NCI-H1417 (cell line): ENCODE measurements at places on chromosomes 2 and 18.
A peak's percentile ranks its signal among the peaks of the same experiment; 100 is the strongest.

- no peak for DNase-seq
Observed at GRCh38 chr18:24514439-24514838, 54.0 kb downstream of the HRH4 start.

DNA sequence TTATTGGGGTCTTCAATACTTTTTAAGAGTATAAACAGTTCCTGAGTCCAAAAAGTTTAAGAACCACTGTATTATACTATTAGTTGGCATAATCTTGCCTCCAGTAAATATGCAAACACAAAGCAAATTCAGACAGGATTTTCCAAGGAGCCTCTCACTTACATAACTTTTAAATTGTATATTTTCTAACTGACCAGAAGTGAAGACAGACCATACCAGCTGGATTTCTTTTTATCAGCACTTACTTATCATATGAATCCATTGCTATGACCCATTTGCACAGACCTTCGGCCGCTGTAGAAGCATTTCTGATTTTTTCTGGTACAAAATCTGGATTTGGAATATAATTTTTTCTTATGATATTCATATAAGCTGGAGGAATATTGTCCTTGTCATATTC lies 200.1 kb downstream of the SLC39A10 start:
- DNase-seq = no peak

DNA sequence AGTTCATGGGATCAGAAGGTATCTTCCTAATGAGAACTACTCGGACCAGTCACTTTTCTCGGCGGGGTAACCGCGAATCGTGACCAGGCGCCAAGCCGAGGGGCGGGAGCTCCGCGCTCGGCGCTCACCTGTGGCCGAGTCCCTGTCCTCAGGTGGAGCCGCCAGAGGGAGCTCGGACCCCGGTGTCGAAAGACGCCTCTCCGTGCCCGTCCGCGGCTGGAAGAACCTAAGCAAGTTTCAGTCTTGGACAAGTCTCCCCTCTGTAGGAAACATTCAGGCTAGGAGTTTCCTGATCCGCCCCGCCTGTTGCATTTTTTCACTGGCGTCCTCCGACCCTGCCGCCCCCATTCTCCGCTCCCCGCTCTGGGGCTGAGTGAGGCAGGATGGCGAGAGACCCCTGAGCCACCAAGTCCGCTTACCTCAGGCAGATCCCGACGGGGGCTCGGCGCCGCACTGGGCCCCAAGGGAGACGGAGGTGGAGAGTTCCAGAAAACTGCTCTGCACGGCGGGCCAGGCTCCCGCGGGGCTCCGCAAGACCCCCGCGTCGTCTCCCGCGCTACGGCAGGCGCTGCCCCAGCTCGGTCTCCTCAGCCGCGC lies 480 bp downstream of the DSEL start:
- DNase-seq = peak; percentile 98

GRCh38 chr2:54429811-54430551 lies 26.1 kb upstream of the SPTBN1 start:
- DNase-seq = no peak

- peak; percentile 96 for DNase-seq
Observed at GRCh38 chr18:51603551-51603950, 406.1 kb upstream of the MEX3C start.

GRCh38 chr18:48581206-48581605 lies 42.4 kb downstream of the CTIF start:
- no peak for DNase-seq

- DNase-seq = no peak
Observed at GRCh38 chr18:2910261-2910660, 63.5 kb downstream of the EMILIN2 start.

GRCh38 chr18:31077878-31078277 lies 24.3 kb downstream of the DSC2 start:
- DNase-seq = no peak

- no peak for DNase-seq
Observed at GRCh38 chr2:40325116-40325515, 126.8 kb downstream of the SLC8A1 start.

- DNase-seq = peak; percentile 0
Observed at GRCh38 chr2:159677654-159678053, 34.7 kb upstream of the MARCHF7 start.

DNA sequence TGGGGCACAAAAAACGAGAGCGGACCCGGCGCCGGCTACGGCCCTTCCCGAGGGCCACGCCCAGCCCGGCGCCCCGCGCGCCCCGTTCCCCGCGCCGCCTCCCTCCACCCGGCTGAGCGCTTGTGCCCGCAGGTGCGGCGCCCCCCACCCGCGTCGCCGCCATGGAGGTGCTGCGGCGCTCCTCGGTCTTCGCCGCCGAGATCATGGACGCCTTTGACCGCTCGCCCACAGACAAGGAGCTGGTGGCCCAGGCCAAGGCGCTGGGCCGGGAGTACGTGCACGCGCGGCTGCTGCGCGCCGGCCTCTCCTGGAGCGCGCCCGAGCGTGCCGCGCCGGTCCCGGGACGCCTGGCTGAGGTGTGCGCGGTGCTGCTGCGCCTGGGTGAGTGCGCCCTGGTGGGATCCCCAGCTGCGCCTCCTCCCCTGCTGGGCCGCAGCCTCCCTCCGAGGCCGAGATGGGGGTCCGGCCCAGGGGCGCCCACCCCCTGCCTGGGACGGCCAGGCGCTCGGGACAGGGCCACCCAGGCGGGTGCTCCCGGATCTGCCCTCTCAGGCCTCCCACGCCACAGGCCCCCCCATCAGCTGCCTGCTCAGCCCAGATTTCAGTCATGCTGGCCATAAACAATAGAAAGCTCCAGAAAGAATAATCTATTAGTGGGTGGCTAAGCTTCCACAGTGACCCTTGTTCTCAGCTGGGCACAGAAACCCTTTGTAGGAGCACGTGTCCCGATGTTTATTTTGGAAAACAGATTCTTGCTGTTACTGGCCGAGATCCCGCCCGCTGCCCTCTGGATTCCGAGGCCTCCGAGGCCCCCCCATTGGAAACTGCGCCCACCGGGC lies 997 bp downstream of the BOK start:
- DNase-seq = peak; percentile 42

DNA sequence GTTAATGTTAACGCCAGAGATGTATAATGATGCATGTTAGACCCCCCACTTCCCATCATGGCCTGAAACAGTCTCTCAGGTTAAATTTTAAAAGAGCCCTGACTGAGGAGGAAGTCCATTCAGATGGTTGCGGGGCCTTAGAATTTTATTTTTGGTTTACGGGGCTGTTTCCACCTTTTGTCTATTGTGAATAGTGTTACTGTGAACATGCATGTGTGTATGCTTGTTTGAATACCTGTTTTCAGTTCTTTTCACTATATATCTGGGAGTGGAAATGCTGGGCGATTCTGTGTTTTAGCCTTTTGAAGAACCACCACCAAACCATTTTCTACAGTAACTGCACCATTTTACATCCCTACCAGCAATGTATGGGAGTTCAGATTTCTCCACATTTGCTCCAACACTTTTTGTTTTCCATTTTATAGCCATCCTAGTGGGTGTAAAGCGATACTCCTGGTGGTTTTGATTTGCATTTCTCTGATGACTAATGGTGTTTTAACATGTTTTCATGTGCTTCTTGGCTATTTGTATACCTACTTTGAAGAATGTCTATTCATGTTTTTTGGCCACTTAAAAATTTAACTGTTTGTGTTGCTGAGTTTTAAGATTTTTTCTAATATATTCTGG lies 133.0 kb downstream of the MYO3B start:
- no peak for DNase-seq

GRCh38 chr2:18516112-18516511 lies 44.3 kb downstream of the RDH14 start:
- DNase-seq = no peak

DNA sequence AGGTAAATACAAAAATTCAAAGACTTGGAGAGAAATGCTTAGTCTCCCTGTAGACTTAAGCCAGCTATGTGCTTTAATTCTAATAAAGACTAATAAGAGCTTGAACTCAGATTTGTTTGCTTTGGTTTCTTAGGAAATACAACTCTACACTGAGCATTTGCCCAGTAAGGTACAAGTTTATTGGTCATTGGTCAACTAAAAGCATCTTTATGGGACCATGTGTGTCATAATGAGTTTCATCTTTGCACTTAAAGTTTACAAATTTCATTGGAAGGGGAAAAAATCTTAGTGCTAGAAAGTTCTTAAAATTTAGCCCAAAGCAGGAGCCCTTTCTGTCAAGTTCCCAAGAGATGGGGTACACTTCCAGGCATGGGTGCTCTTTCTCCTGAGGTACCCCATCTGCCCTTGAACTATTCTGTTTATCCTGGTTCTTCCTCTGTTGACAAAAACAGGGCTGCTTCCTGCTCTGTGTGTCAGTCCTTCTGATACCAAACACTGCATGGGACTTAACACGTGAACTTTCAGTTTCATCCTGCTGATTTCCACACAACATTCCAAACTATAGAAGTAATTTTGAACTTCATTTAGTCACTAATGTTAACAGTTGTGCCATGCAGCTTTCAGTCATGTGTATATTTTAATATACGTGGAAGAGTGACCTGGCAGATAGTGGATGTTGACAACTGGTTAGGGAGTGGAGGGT lies 200.2 kb downstream of the TPGS2 start:
- DNase-seq = no peak

GRCh38 chr18:10511236-10511635 lies 14.6 kb upstream of the NAPG start:
- no peak for DNase-seq

DNA sequence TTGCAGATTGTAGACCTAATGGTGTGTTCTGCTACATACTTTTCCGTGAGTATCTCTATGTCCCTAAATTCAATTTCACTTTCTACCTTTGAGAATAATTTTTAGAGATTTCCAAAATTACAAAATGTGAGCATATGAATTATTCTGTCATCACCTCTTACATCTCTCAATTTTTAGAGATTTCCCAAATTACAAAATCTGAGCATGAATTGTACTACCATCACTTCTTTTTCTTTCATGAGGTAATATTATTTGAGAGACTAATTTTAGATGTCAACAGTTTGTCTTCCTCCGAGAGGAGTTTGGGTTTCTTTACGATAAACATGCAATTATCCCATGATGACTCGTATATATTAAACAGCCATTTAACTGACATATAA lies 32.1 kb downstream of the INSIG2 start:
- DNase-seq = no peak

DNA sequence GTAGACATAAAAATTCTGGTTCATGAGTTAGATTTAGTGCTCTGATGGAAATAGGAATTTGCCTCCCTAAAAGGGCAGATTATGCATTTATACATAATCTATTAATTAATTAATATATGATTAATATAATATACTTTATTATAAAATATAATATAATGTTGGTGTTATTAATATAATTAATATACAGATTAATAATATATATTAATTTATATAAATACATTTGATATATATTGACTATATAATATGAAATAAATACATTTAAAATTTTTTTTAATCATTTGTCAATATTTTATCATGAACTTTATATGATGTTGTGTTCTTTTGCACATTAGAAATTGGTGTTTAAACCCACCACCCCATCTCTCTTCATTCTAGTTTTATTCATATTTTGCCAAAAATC lies 652.1 kb upstream of the ZNF804A start:
- DNase-seq = no peak

DNA sequence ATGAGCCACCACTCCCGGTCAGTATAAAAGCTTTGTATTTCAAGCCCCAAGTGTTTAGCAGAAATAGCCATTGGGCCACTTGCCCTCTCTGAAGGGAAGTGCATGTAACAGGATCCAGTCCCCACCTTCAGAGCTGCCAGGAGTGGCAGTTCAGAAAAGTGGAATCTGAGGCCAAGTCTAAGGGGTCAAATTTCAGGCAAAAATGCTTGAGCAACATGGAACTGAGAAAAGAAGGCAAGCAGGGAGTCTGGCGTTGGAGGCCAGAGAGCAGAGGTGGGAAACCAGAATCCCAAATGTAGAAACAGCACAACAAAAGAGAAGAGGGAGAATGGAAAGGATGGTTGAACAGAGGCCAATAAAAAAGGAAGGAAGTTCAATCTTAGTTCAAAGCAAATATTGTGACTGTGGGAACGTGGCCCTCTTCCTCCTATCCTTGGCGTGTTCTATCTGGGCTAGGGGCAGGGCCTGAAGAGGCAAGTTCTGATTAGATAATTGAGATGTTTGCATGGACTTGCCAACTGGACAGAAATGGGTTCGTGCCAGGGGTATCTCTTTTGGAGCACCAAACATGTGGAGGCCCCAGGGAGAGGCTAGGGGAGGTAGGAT lies 102.2 kb downstream of the AP1S3 start:
- DNase-seq = no peak

DNA sequence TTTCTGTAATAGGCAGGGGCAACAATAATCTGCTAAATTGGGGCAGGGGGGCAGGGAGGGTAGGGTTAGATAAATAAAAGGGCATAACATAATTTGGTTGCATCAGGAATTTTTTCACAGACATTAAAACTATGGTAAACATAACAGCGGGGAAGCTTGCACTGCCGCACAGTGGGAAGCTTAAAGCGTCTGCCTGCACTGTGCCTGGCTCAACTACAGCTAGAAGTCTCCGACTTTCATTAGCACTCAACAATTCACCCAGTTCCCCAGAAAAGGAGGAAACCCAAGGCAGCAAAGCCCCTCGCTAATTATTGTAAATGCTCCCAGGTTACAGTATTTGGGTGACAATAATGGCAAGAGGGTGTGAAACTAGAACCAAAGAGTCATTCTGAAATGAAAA lies 562.9 kb downstream of the ARHGAP15 start:
- no peak for DNase-seq

GRCh38 chr2:190948671-190949070 lies 65.3 kb downstream of the STAT1 start:
- no peak for DNase-seq

GRCh38 chr18:52715421-52715820 lies 375.4 kb downstream of the DCC start:
- no peak for DNase-seq

- peak; percentile 19 for DNase-seq
Observed at GRCh38 chr2:143263066-143263625, 133.9 kb downstream of the ARHGAP15 start.

DNA sequence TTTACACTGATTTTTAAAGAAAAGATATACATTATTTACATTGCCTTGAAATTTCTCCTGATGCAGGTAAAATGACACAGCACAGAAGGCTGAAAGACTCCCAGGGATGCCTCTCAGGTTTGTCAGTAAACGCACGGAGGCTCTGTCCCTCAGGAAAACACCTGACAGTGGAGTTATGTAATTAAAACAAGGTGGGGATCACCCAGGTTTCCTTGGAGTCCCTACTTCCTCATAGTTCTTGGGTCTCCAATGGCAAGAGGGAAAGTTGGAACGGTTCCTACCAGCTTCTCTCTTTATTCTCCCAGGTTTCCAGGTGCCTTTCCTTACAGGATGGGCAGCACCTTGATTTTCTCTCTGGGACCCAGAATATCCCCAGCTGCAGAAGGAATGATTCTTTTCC lies 654.8 kb downstream of the SLC4A3 start:
- no peak for DNase-seq

- no peak for DNase-seq
Observed at GRCh38 chr2:71816815-71817214, 330.8 kb downstream of the CYP26B1 start.

DNA sequence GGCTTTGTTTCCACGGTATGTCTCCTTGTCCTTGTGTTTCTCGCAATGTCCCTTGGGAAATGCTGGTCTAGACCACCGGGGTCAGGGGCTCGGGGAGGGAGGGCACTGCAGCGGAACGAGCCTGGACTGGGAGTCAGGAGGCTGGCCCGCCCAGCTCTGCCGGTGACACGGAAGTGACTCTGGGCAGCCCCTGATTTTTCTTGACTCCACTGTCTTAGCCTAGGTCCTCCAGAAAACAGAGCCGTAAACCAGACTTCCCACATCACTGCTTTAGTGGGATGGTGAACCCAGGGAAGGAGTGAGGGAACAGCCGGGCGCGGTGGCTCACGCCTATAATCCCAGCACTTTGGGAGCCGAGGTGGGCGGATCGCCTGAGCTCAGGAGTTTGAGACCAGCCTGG lies 144.2 kb downstream of the ASB1 start:
- DNase-seq = no peak
